ENCODE measurements at places on chromosomes 6 and 20.
A peak's percentile ranks its signal among the peaks of the same experiment; 100 is the strongest.

- no peak for DNase-seq
Measured at GRCh38 chr20:9160757-9161156, 91.9 kb downstream of the PLCB4 start.

DNA sequence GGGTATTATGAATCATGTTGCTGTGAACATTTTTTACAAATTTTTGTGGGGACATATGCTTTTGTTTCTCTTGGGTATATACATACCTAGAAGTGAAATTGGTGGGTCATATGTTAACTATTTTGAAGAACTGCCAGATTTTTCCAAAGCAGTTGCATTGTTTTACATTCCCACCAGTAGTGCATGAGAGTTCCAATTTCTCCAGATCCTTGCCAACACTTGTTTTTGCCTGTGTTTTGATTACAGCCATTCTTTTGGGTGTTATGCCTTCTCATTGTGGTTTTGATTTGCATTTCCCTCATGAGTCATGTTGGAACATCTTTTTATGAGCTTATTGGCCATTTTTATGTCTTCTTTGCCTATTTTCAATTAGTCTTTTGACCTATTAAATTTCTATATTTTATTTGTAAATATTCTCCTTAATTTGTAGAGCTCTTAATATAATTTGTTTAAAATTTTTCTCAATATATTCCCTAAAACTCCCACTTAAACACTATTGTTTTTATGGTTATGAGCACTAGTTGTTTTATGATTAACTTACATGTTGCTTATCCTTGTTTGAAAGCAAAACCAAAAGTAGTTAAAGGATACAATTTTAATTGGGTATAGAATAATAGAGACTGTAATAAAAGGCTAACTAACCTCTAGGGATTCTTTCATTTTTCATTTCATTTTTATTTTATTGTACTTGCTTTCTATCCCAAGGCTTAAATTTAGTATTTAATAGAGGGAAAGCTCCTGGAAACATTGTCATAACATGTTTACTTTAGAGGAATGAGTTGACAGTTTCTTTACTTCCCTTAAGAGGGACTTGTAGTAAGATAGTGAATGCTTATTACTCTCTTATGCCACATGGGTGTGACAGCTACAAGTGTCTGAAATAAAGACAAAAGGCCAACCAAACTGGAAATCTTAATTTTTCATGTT is 5.5 kb downstream of the UBR2 start:
- peak; percentile 96 for DNase-seq

DNA sequence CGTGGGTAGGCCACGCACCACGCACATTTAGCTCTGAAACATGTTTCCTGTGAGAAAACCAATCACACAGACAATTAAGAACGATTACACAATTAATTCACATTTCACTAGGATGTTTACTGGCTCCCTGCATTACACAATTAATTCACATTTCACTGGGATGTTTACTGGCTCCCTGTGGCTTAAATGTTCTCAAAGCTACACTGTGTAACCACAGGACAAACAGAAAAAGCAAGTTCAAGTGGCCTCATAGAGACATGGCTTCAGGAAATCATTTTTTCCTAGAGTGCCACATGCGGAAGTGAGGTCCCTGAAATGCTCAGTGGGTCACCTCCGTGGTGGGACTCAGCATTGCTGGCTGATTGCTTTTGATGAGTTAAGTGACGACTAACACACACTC is 61.7 kb upstream of the XRN2 start:
- DNase-seq, result no peak

DNA sequence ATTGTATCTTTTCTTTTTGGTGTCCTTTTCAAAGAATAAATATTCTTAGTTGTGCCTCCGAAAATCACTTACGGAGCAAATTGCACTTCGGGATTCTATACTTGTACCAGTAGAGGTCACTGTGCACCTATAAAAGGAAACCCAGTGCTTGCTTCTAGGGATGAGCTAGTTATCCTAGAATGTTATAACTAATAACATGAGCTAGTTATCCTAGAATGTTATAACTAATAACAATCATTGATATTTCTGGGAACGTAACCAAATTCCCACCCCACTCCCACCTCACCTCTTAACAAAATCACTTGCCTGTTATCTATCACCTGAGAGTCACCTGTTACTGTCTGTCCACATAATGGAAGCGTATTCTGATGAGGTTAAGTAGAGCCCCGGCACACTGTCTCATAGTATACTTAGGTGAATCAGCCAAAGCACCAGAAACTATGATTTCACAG is 126.9 kb upstream of the TIAM2 start:
- peak; percentile 61 for DNase-seq

DNA sequence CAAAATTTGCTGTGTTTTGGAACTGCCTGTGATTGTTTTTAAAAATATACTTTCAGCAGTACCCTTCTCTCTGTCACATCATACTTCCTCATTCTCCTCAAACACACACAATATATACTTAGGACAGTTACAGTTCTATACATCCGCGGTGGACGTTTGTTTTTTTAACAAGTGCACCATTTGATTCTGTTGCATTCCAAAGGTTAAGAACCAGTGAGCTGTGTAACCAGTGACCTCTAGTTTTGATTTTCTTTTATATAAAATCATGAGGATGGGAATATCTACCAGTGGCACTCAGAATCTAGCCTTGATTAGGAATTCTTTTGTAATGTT is 152.8 kb downstream of the CARMIL1 start:
- DNase-seq, result no peak

- DNase-seq, result no peak
Measured at GRCh38 chr6:25105070-25105925, 169.5 kb upstream of the RIPOR2 start.

GRCh38 chr20:33477386-33478234 is 12.3 kb upstream of the CBFA2T2 start:
- DNase-seq, result no peak

DNA sequence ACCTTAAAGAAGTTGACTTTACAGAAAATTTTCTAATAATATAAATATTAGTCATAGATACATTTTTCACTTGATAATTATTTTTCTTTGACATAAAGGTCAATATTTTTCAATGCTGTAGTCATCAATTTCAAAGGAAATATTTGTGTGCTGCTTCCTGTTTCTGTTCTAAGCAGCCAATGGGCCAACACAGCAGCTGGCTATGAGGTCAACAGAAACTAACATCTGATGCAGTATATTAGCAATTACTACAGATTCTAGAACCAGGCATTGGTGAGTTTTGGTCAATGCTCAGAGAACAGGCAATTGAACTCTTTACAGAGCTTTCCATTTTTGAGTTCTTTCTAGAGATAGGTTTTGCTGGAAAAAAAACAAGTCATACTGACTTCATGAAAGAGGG is 669.6 kb upstream of the NRSN1 start:
- no peak for DNase-seq

GRCh38 chr6:36809156-36809555 is 30.1 kb downstream of the CPNE5 start:
- DNase-seq, result no peak

DNA sequence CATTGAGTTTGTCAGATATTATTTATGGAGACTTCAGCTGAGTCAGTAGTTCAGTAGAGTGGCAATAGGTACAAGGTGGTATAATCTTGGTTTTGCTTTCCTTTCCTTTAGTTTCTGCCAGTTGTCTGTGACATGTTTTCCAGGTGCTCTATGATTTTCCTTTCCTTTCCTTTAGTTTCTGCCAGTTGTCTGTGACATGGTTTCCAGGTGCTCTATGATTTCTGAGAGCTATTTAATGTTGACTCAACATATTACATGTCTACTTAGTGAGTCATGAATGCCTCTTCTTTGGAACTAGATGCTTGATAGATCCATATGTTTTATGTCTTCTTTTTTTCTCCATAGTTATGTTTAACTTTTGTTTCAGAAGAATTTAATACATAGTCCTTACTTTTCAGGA is 186.4 kb upstream of the DEFB112 start:
- no peak for DNase-seq

DNA sequence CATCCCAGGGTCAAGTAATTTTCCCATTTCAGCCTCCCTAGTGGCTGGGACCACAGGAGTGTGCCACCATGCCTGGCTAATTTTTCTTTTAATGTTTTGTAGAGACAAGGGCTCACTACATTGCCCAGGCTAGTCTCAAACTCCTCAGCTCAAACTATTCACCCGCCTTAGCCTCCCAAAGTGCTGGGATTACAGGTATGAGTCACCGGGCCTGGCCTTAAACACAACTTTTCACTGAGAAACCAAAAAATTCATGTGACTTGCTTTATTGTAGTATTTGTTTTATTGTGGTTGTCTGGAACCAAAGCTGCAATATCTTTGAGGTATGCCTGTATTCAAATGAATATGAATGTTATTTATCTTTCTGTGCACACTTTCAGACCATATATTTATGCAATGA is 72.2 kb downstream of the RWDD2A start:
- peak; percentile 53 for DNase-seq

Data from EL (cell line).